ENCODE measurements at places on chromosomes 12 and 14.
A peak's percentile ranks its signal among the peaks of the same experiment; 100 is the strongest.

- peak; percentile 25 for DNase-seq
These were observed 58.1 kb upstream of the RMST start for GRCh38 chr12:97404543-97404942.

GRCh38 chr12:20409607-20410377, 41.5 kb downstream of the PDE3A start:
- DNase-seq, result no peak

DNA sequence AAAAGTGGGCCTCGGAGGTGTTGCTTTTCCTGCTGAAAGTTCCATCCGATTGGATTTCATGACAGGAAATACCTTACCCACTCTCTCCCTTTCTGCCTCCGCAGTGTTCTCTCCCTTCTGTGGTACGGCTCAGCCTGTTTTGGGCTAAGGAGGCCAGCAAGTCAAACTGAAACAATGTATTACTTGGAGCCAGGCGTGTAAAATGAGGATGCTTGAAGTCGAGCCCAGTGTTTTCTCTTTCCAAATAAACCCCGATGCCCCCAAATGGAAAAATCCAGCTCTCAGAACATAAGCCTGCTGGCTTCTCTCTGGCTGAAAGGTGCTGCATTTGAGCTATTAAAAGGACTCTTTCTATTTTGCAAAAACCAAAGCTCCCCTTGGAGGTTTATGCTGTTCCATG, 124.7 kb downstream of the ZNF664 start:
- no peak for DNase-seq

DNA sequence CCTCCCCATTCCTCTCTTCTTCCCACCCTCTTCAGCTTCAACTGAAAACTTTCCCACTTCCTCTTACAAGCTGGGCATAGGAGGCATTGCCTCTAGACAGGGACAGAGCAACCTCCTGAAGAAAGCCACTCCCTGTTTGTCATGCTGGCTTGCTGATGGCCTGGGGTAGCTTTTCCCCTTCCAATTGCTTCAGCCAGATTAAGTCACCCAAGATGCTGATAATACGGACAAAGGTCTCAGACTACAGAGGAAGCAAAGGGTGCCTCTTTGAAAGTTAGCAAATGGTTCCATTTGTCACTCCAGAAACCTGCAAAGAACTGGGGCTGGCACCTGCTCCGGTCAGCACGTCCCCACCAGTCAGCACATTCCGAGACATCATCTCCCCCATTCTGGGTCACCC, 6.0 kb downstream of the KRT2 start:
- peak; percentile 23 for DNase-seq

DNA sequence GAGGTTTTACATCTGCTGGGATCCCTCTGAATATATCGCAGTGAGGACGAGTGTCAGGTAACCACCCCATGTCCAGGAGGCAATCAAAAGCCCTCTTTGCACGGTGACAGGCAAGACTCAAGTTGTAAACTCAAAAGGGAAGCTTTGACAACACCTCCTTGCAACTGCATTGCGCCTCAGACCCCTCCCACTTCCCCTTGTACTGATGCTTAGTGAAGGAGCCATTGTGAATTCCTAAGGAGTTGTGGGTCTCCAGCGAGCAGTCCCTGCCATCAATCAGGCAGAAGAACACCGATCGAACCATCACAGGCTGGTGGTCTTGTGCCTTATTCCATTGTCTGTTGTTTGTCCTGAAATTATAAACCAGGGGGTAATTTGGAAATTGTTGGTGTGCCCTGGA, 112.6 kb downstream of the CCDC60 start:
- DNase-seq, result no peak

GRCh38 chr14:68637106-68638021, 155.5 kb downstream of the ZFP36L1 start:
- DNase-seq, result no peak

DNA sequence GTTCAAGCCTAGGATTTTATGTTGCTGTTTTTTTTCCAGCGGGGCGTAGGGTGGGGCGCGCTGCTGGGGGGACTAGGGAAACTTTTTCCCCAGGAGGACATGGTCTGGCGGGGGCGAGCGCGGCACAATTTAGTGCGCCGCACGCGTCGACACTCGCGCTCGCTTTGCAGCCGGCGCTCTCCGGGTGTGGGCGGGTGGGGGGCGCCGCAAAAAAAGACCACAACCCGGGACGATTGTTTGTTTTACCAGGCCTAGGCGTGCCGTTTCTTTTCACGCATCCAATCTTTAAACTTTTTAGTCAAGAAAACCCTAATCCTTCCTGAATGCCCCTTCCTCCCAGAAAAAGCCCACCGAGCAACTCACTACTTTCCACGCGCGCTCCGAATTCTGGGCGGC, 865 bp upstream of the ZFP36L1 start:
- no peak for DNase-seq

- no peak for DNase-seq
These were observed 50.0 kb downstream of the NCOR2 start for GRCh38 chr12:124517260-124518050.

DNA sequence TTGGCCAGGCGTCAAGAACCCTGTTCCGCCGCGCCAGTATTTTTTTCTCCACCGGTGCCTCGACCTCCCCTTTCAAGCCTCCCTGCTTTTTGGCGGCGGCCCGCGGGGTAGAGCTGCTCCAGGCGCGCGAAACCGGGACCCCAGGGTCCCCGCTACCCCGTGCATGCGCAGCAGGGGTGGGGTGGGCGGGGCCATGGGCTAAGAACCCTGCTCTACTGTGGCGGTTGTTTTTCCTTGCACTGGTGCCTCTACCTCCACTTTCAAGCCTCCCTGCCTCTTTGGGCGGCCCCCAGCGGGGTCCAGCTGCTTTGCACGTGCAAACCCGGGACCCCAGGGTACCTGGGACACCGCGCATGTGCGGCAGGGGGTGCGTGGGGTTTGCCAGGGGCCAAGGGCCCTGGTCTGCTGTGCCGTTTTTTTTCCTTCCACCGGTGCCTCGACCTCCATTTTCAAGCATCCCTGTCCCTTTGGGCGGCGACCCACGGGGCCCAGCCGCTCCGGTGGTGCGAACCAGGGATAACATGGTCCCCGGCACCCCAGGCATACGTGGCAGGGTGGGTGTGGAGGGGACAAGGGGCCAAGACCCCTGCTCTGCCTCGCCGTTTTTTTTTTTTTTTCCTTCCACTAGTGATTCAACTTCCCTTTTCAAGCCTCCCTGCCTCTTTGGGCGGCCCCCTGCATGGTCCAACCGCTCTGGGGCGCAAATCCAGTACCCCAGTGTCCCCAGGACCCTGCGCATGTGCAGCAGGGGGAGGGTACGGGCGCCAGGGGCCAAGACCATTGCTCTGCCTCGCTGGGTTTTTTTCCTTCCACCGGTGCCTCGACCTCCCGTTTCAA, 326.8 kb downstream of the ALG10 start:
- DNase-seq, result no peak

GRCh38 chr14:88386256-88386794, 868 bp downstream of the SPATA7 start:
- no peak for DNase-seq
